ENCODE measurements at places on chromosomes 1 and 21. TPM values are rescaled to one million over a fixed set of nuclear protein-coding genes. Genes with fewer than 3 reads are reported as not detected.

DNA sequence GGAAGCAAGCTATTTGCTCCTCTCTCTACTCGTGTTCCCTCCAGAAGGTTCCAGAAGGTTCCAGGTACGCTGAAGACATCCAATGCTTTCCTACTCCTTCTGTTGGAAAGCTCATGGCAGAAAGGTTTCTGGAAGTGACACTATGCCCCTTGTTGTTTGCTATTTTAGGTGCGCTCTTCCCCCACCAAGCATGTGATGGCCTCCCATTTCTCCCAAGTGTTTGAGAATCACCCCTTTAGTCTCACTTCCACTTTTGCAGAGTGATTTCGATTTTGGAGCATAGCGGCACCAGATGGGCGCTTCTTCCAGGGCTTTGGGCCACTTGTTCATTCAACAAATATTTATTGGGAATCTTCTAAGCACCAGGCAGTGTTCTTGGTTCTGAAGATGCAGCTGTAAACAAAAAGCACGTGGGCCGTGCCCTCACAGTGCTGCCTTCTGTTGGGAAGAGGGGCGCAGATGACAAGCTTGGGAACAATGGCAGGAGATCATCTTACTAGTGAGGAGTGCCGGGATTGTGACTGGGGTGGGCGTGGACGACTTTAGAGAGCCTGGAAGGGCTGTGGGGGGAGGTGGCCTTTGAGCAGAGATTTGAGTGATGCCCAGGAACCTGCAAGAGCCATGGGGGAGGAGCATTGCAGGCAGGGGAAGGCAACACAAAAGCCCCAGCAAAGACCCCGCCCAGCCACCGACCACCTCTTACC lies 43.0 kb upstream of the TARDBP start:
- no peak for DNase-seq

DNA sequence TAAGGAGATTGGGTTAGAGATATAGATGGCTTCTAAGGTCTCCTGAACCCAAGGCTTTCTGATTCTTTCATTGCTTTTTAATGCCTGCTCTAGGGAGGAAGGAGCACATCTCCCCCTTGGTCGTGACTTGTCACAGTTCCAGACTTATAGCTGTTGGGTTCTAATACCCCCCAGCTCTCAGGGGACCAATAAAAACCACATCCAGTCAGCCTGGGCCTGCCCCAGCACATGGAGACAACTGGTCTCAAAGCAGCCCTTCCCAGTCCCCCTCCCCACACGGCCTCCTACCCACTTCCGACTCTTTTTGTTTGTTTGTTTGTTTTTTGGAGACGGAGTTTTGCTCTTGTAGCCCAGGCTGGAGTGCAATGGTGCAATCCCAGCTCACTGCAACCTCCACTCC lies 23.3 kb downstream of the QSOX1 start:
- no peak for DNase-seq

The FGR gene
- 0.27 TPM for total RNA-seq

DNA sequence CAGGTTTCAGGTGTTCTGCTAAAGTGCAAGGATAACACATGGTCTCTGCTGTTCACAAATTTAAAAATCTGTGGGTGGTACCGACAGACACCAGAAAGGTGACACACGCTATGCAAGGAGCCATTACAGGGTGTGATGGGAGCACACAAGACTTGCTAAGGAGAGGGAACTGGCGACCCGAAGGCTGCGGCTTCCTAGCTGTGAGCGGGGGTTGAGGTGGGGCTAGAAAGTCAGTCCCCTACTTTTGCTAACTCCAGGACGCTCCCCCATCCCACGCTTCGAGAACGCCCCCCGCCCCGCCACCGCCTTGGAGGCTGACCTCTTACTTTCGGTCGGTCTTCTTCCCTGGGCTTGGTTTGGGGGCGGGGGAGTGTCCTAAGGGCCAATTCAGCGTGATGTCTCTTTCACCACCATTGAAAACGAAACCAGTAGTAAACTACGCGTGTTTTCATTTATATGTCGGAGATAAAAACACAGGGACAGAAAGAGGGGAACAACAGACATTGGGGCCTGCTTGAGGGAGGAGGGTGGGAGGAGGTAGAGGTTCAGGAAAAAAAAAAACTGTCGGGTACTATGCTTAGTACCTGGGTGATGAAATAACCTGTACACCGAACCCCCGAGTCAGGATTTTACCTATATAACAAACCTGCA lies 1.1 kb downstream of the CKS1B start:
- DNase-seq: peak; percentile 73

The C1orf159 gene
- 19.5 TPM for total RNA-seq

The HP1BP3 gene
- 225 TPM for total RNA-seq

GRCh38 chr1:20344738-20345137 lies 54.1 kb downstream of the VWA5B1 start:
- DNase-seq: no peak

GRCh38 chr1:108209456-108210108 lies 9.4 kb upstream of the SLC25A24 start:
- DNase-seq: peak; percentile 33

All from activated CD4-positive, alpha-beta memory T cell treated with anti-CD3 and anti-CD28 coated beads for 36 hours (primary cell).